ENCODE measurements at places on chromosomes 3 and 15.

DNA sequence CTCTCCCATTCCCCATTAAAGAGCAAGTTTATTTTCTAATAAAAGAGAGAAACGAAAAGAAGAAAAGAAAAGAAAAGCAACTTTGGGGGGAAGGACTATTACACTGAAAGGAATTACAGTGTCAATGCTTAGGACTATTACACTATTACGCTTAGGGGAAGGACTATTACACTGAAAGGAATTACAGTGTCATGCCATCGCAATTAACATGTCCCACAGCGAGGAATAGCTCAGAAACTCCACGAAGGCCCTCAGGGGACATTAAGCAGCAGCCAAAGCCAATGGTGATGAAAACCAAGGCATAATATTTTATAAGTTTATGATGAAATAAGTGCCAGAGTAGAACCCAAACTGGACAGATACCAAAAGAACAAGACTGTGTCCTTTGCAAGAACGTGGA is 22.1 kb upstream of the DET1 start:
- no peak for DNase-seq

DNA sequence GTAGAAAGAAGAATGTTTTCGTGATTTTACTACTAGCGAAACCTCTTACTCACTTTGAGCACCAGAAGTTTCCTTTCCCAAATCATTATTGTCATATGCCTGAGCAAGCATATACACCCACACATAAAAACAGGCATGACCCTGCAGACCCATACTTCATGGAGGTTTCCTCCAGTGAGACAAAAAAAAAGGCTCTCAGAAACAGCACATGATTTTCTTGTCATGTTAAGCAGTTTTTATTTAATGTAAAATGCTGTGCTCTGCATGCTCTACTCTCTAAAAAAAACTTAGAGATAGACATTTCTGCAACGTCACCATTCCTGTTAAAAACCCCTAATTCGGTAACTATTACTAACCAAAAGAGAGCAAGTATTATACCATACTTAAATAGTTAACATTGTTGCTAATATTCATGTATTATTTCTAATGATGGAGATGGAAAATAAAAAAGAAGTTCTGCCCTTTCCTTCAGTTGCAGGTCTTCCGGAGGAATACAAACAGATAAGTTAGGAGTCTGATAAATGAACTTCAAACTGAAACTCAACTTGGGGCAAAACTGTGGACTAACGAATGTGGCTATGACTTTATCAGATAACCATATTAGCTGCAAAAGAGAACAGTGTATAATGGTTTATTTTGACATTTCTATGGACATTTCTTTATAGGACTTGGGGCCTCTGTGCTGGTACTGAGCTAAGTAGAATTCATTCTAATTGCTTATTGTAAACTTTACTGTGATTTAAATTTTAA is 15.9 kb downstream of the CD200R1 start:
- no peak for DNase-seq

DNA sequence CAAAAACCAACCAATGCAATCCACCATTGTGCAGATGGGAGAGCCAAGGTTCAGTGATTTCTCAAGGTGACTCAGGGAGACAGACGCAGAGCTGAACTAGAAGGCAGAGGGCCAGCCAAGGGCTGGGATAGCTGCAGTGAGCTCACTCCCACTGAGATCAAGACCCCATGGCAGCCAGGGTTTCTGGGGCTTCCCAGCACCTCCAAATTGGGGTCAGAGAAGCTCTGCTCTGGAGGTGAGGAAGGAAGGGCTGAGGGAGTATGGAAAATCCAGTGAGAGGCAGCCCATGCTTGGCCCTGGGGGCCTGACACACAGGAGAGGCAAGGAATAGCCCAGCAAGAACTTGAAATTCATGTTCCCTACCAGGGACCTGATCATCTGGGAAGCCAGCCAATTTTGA is 61.0 kb downstream of the ISG20 start:
- no peak for DNase-seq

DNA sequence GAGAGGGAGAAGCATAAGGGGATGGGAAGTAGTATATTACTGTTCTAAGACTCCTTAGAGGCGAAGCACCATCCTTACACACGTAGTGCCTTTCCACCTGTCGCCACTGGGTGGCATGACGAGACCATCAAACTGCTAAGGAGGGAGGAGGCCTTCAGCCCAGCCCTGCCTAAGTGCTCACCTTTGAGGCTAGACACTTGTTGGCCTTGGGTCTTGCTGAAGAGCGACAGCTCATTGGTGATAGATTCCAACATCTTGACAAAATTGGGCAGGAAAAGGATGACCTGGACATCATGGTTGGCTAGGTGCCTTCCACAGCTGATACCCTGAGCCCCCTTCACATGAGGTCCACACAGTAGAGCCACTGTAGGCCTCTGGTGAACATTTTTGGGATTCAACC is 19.6 kb downstream of the CLK3 start:
- peak; percentile 88 for DNase-seq

GRCh38 chr15:39028069-39028468 is 463.5 kb upstream of the RASGRP1 start:
- peak; percentile 38 for DNase-seq

GRCh38 chr15:70792171-70792573 is 28.8 kb upstream of the UACA start:
- DNase-seq = peak; percentile 30

DNA sequence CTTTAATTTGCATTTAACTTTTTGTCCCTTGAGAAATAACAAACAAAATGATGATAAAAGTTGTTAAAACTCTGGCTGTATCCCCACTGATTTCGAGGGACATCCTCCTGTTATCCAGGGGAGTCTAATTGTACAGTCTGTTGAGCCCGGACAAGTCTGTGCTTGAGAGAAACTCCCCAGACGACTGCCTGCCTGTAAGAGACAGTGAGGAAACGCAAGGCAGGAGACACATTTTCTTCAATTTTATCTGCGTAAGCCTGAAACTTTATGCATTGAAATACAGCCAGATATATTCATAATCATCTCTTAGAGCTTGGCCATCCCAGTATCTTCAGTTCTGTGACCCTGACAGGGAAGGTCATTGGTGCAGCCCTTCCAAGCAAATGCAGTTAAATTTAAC is 97.7 kb downstream of the ROBO2 start:
- no peak for DNase-seq

Data from dermis blood vessel endothelial cell (primary cell).